ENCODE measurements at places on chromosomes 3 and 15.

GRCh38 chr3:62876064-62876463 is 848 bp upstream of the CADPS start:
- peak; percentile 11 for DNase-seq

GRCh38 chr3:43477600-43477999 is 144.2 kb downstream of the ANO10 start:
- DNase-seq: no peak

- DNase-seq: no peak
Measured at GRCh38 chr15:32698773-32699390, 18.9 kb upstream of the GREM1 start.

GRCh38 chr15:60458721-60459120 is 20.2 kb downstream of the ICE2 start:
- no peak for DNase-seq

DNA sequence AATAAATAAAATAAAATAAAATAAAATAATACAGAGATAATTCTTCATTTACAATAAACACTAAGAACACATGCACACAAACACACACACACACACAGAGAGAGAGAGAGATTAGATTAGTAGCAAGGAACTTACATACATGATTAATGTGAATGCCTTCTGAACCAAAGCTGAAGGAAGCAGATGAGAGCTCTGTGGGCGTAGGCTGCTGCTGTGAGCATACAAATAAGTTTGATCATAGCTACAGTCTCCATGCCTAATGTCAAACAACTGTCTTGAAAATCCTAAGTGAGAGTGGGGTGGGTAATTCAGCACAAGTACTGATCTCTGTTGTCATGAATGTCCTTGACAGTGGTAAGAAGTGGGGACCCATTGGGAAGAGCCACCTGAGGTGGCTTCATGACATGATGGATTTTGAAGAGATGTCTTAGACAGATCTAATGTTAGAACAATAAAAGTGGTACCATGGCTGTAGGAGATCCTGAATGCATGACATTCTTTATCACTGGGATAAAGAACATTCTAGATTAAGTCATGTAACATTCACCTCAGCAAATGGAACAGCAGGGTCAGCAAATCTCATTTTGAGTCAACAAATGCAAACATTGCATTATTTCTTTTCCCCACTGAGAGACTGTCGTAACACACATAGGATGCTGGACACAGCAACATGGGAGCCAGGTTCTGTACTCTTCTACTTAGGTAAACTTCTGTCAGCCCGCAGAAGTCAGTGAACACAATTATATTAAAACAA is 46.2 kb downstream of the CHL1 start:
- DNase-seq: no peak

DNA sequence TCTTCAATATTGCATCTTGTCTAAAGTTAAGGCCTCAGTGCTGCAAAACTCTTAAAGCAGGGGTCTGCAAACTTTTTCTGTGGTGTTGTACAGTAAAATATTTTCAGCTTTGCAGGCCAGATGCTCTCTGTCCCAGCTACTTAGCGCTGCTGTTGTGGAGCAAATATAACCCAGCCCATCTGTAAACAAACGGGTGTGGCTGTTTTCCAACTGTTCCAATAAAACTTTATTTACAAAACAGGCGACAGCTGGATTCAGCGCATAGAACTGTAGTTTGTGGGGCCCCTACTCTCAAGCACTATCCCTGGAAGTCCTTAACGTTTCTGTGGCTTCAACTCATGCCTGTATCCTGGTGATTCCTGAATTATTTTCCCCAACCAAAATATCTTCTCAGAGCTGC is 365.0 kb downstream of the FOXP1 start:
- DNase-seq: no peak

GRCh38 chr15:39869254-39869653 is 50.8 kb downstream of the GPR176 start:
- no peak for DNase-seq

DNA sequence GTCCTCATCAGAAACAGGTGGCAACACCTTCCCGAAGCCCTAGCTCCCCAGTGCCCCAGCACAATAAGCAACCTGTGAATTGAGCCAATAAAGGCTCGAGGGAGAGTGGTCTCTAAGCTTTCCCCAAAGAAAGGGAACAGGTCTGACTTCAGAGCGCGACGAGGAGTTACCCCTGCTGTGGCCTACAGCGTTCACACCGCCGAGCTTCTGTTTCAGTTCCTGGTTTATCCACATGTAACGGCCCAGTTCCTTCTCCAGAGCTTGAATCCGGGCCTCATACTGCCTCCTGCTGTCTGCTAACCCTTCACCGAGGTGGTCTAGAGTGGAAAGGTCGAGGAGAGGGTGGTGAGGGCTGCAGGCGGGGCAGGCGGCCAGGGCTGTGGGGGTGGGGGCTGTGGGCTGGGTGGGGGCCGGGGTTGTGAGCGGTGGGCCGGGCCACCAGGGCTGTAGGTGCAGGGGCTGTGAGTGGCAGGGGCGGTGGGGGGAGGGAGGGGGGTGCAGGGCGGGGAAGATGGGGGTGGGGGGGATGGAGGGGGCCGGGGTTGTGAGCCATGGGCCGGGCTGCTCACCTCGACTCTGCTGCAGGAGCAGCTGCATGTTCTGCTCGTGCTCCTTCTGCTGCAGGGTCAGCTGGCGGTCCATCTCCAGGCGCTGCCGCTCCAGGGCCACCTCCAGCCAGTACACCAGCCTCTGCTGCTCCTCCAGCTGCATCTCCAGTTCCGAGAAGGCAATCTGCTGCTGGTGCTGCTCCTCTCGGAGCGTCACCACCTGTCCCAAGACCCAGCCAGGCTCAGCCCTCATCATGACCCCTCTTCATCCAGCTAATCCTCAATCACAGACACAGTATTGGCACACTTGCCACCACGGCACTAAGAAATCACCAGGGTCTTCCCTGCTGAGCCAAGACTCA is 26.2 kb downstream of the KIF7 start:
- DNase-seq: no peak

DNA sequence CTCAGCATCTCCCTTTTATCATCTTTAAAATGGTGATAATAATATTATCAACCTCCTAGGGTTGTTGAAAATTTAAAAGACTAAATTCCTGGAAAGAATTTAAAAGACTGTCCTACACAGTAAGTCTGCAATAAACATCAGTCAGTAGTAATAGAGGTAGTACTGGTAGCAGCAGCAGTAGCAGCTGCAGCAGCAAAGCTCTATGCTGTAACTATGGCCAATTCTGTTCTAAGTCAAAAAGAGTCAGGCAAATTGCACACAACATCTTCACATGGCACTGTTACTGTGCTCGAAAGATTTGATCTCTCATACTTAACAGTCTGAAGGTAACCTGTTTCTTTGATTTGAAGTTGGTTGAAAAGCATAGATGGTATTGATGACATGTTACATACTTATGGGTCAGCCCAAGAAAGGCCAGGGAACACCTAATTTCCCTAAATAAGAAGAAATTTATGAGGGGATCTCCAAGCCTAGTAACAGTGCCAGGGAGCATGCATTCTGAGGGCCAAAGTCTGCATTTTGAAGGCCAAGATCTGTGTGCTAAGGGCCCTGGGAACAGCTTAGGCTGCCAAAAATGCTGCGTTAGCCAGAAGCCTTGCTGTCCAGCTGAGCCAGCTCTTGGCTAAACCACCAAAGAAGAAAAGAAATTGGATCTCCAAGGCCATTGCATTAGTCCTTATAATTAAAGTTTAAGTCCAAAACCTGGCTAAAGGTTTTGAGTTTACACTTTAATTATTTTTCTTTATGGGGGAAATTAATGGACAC is 68.2 kb downstream of the SIDT1 start:
- no peak for DNase-seq

- DNase-seq: no peak
Measured at GRCh38 chr15:78194568-78194925, 39.8 kb downstream of the ACSBG1 start.

DNA sequence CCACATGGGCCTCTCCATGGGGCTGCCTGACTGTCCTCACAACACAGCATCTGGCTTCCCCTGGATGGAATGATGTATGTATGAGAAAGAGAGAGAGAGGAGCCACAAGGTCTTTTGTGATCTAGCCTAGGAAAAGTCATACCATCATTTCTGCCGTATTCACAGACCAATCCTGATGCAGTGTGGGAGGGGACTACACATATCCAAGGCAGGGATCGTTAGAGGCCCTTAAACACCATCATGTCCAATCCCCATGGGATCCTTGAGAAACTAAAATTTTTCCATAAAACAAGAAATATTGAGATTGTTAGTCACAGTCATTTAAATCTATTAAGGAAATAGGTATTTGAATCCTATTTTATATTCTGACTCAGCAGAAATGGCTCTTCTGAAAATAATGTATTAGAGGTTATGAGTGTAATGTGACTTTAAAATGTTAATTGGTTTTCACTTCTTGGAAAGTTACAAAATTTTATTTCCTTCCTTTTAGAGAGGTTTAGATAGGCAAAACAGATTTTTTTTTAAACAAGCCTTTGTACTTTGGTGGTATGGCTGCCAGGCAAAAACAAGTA is 65.1 kb upstream of the TSC22D2 start:
- DNase-seq: no peak

- DNase-seq: no peak
Measured at GRCh38 chr3:123799544-123800361, 84.4 kb downstream of the MYLK start.

- DNase-seq: no peak
Measured at GRCh38 chr15:94182883-94183282, 48.5 kb upstream of the MCTP2 start.

DNA sequence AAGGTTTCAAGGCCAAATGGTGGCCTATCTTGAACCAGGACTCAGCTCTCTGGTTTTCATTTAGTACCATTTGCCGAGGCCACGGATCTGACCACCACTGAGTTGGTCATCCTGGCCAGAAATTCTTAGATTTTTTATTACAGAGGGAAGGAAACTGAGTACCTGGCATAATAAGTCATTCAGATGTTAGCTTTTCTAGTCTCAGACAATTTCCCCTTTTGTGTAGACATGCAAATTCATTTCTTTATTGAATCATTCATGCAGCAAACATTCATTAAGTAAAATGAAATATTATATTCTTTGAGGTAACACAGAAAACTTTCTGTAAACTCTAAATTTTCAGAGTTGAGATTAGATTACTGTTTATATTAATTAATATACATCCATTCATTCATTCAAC is 223.7 kb downstream of the PDCD6IP start:
- no peak for DNase-seq

DNA sequence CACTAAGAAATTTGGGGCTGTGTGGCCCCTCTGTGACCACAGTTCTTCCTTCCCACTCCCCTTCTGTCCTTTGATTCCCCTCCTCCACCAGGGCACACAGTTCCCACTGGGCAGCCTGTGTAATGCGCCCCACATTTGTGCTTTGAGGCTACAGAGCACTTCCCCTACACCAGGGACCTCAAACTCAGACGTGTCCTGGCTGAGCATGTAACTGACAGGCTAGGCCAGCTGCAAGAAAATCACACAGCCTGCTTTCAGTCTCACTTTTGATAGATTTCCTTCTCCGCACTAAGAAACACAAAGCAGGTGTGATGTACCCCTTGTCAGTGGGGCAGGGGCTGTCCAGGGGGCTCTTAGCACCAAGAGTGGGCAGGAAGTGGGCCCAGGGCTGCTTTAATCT is 29.6 kb downstream of the PRKCD start:
- DNase-seq: no peak

DNA sequence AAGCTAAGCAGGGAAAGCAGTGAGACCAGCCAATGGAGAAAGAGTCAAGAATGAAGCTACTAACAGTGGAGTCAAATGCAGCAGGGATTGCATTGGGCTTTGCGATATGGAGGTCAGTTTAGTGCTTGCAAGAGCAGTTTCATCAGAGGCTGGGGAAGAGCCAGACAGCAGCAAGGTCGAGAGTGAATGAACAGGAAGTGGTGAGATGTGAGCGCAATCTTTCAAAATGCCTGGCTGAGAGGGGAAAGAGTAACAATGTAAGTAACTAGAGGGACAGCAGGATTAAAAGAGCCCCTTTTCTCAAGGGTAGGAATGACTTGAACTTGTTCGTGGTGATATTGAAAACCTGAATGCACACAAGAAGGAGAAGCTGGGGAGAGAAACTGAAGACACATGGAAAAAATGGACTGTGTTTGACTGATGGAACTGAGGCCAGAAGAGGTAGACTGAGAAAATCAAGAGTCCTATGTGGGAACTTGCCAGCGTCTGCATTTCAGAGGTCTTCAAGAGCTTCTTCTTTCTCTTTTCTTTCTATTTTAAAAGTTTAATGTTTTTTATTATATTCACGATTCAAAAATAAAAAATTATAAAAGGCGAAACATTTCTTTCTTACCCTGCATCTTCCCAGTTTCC is 30.6 kb upstream of the GPR160 start:
- DNase-seq: peak; percentile 79

- DNase-seq: no peak
Measured at GRCh38 chr3:171548917-171549316, 88.7 kb upstream of the TNIK start.

DNA sequence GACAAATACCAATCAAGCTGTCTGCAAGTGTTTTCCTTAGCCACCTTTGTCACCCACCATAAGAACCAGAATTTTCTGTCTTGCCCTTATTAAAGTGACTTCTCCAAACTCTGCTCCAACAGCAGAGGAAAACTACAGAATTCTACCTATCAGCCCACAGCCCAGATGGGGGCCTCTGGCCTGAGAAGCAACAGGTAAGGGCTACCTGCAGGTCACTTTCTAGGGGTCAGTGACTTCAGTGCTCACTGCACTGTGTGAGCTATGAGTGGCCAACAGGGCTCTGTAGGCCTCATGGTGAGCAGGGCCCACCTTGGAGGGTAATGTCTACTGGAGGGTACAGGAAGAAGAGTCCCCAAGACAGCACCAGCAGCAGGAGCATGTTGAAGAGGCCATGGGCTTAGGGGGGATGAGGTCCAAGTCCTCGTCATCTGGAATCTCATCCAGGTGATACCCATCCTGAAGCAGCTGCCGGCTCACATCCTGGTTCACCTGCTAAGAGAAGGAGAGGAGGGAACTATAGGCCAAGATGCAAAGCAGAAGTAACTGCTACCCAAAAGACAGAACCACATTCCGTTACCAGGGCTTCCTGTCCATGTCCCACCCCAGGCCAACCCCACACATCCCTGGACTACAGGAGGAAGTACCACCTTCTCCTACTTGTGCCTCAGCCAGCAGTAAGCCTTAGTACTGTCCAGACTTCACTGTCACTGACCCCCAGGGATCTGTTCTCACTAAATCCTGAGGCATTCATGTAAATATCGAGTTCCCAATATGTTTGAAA is 4.2 kb downstream of the FAM219B start:
- no peak for DNase-seq

GRCh38 chr3:111924283-111924682 is 54.5 kb upstream of the ABHD10 start:
- DNase-seq: no peak

- peak; percentile 44 for DNase-seq
Measured at GRCh38 chr3:99866261-99866761, 48.6 kb downstream of the CMSS1 start.

DNA sequence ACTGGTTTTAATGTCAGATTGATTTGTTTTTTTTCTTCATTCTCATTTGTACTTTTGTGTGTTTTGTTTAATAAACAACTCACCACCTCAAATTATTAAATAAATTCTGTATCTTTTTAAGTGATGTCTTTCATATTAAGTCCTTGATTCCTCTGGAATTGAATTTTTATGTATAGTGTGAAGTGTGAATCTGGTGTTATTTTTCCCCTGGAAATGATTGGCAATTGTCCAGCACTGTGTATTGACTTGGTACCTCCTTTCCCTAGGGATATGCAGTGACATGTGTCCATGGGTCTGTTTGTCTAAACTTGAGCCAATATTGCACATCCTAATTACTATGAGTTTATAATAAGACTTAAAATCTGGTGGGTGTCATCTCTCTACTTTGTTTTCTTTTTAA is 2.1 kb downstream of the RNU5B-1 start:
- DNase-seq: no peak

All from DND-41 (cell line).